ENCODE measurements at places on chromosomes 11 and 22.

DNA sequence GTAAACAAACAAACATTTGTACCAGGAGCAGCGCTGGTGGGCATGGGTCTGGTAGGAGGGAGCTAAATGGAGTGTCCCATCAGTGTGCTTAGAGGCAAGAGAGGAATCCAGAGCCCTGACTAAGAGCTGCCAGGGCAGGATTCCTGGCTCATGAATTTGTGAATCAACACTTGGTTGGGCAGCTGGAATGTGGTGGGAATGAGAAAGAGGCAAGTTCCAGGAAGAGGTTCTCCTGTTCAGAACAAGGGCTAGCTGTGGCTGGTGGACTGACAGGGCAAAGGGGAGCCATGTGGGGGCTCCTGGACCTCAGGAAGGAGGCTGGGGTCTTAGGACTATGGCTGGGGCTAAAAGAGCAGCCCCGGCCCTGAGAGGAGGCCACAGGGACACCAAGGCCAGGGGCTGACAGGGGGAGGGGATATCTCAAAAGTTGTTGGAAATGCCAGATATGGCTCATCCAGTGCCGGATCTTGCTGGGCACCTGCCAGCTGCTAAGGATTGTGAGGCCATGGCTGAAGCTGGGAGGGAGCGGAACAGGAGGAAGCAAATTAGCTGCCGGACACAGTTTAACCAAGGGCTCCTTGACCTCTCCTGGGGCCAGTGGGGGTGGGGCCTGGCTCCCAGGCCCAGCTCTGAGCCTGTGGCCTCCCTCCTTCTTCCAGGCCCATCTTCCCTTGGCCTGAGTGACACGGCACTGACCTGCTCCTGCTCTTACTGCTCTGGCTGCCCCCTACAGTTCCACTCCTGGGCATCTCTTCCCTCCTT is 14.6 kb upstream of the P2RY6 start:
- no peaks in the 10 kb centered on the region for H3K36me3 ChIP-seq
- H3K4me1 ChIP-seq, result peaks cover 15% of the 10 kb centered on the region
- no peaks in the 10 kb centered on the region for H3K27me3 ChIP-seq
- ATAC-seq, result peak; percentile 58
- H3K4me3 ChIP-seq, result no peak overlapping the region
- peak overlapping the region; percentile 17 for H3K27ac ChIP-seq

- no peak overlapping the region for H3K27ac ChIP-seq
- H3K36me3 ChIP-seq, result peaks cover 84% of the 10 kb centered on the region
- no peaks in the 10 kb centered on the region for H3K27me3 ChIP-seq
- no peak overlapping the region for H3K4me3 ChIP-seq
These were observed 10.3 kb downstream of the DHCR7 start for GRCh38 chr11:71437879-71438278.

GRCh38 chr11:48123934-48124755 is 92.5 kb upstream of the OR4B1 start:
- no peaks in the 10 kb centered on the region for H3K4me1 ChIP-seq
- peaks cover 48% of the 10 kb centered on the region for H3K36me3 ChIP-seq
- no peaks in the 10 kb centered on the region for H3K27me3 ChIP-seq
- no peak overlapping the region for H3K4me3 ChIP-seq
- no peak for ATAC-seq
- no peak overlapping the region for H3K27ac ChIP-seq

DNA sequence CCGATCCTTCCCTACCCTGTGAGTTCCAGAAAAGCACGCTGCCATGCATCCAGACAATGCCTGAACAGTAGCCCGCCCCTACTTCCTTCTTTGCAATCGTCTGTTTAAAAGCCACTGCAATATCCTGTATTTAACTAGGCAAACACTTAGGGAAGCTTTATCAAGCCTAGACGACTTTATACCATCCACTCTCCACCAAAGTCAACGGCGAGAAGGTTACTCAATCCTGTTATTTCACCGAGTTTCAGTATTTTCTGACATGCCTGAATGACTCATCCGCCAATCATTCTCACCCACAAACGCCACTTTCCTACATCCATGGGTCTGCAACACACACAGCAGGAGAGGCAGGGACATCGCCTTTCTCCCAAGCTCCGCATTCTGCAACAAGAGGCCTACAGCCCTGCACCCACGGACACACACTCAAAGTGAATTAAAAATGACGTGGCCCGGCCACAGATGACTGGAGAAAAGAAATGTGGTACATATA is 9.3 kb downstream of the CELSR1 start:
- ATAC-seq, result no peak
- H3K36me3 ChIP-seq, result no peaks in the 10 kb centered on the region
- H3K4me1 ChIP-seq, result peaks cover 10% of the 10 kb centered on the region
- H3K27me3 ChIP-seq, result peaks cover 12% of the 10 kb centered on the region
- no peak overlapping the region for H3K4me3 ChIP-seq

DNA sequence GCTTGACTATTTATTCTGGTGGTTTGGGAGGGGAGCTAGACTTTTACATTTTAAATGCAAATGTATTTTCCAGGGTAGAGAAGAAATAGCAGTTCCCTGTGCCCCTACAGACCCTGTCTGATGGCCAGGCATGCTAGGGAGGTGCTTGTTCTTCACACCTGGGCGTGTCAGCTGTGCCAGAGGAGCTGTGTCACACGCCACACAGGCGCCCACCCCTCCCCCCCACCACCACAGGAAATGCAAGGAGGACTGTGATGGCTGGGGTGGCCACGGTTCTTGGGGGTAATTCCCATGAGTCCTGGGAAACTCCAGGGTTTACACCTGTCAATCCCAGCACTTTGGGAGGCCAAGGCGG is 82.2 kb downstream of the FLI1 start:
- H3K27ac ChIP-seq, result no peak overlapping the region
- H3K4me1 ChIP-seq, result peaks cover 8% of the 10 kb centered on the region
- no peak for ATAC-seq

DNA sequence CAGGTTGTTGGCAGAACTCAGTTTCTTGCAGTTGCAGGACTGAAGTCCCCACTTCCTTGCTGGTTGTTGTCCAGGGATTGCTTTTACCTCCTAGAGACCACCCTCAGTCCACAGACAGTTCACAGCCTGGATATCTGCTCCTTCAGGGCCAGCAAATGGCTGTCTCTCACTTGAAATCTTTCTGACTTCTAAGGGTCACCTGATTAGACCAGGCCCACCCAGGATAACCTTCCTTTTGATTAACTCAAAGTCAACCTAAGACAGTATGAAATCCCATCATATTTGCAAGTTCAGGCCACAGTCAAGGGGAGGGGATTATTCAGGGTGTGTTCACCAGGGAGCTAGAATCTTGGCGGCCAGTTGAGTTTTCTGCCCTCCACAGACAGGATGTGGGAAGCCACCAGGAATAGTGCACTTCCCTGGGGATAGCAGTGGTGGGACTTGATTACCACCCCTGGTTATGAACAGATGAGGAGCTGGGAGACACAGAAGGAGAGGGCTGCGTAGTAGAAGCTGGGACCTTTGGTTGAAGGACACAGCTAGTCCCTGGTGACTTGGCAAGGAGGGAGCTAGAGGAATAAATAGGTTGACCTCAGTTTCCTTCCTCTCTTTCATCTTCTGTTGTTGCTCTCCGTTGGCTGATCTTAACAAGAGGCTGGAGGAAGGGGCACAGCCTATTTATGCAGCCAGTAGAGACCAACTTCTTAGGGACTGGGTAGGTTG is 33.4 kb downstream of the MIAT start:
- no peak overlapping the region for H3K4me3 ChIP-seq
- no peaks in the 10 kb centered on the region for H3K36me3 ChIP-seq
- H3K4me1 ChIP-seq, result no peaks in the 10 kb centered on the region
- H3K27ac ChIP-seq, result no peak overlapping the region

DNA sequence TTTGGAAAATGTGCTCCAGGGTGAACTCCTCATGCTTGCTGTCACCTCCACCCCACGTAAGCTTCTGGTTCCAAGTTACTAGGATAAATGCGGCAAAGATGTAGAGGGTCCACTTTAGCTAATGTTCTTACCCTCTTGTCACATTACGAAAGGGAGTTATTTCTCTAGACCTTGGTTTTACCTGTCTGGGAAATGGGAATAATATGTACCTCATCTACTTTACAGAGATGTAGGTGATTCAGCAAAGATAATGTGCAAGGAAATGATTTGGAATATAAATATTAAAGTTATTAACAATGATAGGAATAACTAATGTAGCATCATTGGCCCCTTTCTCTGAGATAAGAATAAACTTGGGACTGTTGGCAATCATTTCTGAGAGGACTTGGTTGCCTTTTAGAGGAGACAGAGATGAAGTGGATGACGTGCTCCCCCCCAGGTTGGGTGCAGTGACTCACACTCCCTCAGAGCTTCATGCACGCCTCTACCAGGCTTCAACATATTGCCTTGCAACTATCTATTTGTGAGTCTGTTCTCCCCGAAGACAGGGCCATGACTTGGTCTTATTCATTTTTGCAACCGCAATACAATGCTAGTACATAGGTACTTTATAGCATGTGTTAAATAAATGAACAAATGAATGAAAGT is 97.1 kb downstream of the ME3 start:
- no peak overlapping the region for H3K27ac ChIP-seq
- no peak for ATAC-seq
- H3K4me3 ChIP-seq, result no peak overlapping the region

DNA sequence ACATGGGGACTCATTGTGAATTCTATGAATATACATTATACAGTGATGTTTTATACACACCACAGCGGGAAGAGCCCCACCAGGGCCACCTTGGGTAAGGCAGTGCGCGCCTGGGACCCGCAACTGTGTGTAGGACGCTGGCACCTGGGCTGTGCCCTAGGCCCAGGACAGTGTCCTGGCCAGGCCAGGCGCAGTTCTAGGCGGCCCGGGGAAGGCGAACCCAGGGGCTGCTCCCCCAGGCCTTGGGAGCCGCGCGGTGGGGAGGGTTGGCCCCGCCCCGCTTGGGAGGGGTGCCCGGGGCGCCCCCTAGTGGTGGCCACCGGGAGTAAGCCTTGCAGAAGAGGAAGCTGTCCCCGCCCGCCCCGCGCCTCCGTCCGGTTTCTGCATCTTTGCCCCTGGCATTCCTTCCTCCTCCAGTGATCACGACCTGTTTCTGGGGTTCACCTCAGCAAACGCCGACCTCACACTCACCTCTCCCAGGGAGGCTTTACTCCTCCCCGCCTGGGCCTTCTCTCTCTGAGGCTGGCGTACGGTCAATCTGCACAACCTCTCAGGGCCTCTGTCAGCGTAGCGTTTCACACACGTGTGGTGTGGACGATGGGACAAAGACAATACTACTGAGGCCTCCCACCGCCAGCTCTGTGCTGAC is 9.5 kb upstream of the EHD1 start:
- H3K27ac ChIP-seq, result peak overlapping the region; percentile 82
- ATAC-seq, result peak; percentile 93
- H3K27me3 ChIP-seq, result no peaks in the 10 kb centered on the region

DNA sequence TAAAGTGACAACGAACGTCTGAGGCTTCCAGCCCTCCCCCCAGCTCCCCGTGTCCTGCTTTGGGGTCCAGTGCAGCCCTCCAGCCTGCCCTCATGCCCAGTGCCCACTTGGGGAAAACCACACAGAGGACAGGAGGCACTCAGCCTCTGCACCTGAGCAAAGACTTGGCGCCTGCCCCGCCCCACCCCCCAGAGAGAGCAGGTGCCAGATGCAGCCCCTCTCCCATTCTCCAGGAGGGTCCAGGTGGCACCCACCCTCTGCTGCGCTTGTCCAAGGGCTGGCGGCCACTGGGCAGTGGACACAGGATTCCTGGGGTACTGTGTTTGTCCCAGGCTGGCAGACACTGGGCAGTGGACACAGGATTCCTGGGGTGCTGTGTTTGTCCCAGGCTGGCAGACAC is 15.7 kb downstream of the RNH1 start:
- H3K4me1 ChIP-seq, result no peaks in the 10 kb centered on the region
- no peaks in the 10 kb centered on the region for H3K27me3 ChIP-seq
- no peak overlapping the region for H3K27ac ChIP-seq
- no peak overlapping the region for H3K4me3 ChIP-seq

DNA sequence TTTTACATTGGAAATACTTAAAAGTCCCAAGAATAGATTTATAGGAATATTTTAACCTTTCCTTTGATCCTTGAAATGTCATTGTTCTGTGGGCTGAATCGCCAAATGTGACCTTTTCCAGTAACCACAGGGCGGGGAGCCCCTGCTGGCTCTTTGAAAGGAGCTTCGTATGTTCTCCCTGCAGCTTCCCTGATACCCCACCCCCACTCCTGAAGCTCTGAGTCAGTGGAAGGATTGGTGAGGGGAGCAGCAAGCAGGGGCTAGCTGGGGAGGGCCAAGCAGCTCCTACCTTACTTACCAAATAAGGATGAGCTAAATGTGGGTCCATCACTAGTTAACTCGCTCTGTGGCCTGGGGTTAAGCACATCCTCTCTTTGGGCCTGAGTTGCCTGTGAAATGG is 87.7 kb downstream of the CHST1 start:
- no peak for ATAC-seq
- no peak overlapping the region for H3K4me3 ChIP-seq
- no peaks in the 10 kb centered on the region for H3K36me3 ChIP-seq
- H3K4me1 ChIP-seq, result no peaks in the 10 kb centered on the region
- no peak overlapping the region for H3K27ac ChIP-seq

GRCh38 chr22:35435201-35435740 is 35.3 kb downstream of the MCM5 start:
- no peak overlapping the region for H3K4me3 ChIP-seq
- H3K4me1 ChIP-seq, result peaks cover 23% of the 10 kb centered on the region
- no peak for ATAC-seq
- H3K27ac ChIP-seq, result no peak overlapping the region
- no peaks in the 10 kb centered on the region for H3K27me3 ChIP-seq

- no peak overlapping the region for H3K27ac ChIP-seq
- no peaks in the 10 kb centered on the region for H3K36me3 ChIP-seq
- H3K27me3 ChIP-seq, result peaks cover 15% of the 10 kb centered on the region
- no peak overlapping the region for H3K4me3 ChIP-seq
These were observed 9.5 kb upstream of the DGKZ start for GRCh38 chr11:46337626-46338345.

Measured in gastroesophageal sphincter (tissue), 4 donors.